ENCODE measurements at places on chromosomes 4 and X. TPM values are rescaled to one million over a fixed set of nuclear protein-coding genes. Genes with fewer than 3 reads are reported as not detected.

LIAS gene
- total RNA-seq, result 6.2 TPM

NAT8L gene
- total RNA-seq, result 0.30 TPM

SPARCL1 gene
- not detected for total RNA-seq

GLRA3 gene
- total RNA-seq, result not detected

CFAP47 gene
- not detected for total RNA-seq

EDNRA gene
- total RNA-seq, result 3.9 TPM

PRRG1 gene
- 13.1 TPM for total RNA-seq

RBM46 gene
- not detected for total RNA-seq
